ENCODE measurements at places on chromosomes 13 and 19.

DNA sequence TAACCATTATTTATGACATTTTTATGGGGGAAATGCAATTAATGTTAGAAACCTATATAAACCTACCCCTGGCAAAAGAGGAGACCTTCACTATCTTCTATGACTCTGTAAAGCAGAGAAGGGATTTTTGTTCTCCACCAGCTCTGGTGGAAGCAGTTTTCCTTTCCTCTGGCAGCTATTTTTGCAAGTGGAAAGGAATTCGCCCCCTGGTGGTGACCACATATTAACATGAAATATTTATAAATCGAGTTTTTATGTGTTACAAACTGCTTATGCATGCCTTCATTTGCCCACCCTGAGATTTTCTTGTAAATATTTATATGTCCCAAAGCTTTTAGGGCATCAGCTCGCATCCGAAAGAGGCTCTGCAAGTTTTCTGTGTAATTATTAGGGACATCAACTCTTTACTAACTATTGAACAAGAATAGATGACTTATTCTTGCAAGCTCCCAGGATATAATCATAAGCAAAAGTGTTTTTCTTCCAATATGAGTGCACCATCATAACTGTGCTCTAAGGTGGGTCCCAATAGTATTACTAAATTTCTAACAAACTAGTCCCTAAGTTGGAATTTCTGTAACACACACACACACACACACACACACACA, 62.4 kb downstream of the SERTM1 start:
- no peaks in the 10 kb centered on the region for H3K36me3 ChIP-seq
- DNase-seq = peak; percentile 80
- no peak overlapping the region for H3K27ac ChIP-seq

DNA sequence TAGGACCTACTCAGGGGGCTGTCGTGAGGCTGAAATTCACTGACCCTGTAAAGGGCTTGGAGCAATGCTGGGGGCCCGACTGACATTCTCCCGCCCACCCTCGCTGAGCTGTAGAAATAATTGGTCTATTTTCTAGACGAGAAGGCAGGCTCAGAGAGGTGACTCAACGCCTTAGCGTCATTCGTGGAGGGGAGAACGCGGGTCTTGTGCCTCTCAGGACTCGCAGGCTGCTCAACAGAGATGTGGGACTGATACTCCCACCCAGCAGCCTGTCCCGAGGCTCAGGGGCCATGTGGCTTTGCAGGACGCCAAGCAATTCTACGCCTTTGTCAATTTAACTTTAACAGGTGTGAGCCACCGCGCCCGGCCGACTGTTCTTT, 23.6 kb upstream of the ASPDH start:
- no peak overlapping the region for H3K27ac ChIP-seq
- H3K27me3 ChIP-seq = no peaks in the 10 kb centered on the region
- no peak for DNase-seq
- no peaks in the 10 kb centered on the region for H3K4me1 ChIP-seq

DNA sequence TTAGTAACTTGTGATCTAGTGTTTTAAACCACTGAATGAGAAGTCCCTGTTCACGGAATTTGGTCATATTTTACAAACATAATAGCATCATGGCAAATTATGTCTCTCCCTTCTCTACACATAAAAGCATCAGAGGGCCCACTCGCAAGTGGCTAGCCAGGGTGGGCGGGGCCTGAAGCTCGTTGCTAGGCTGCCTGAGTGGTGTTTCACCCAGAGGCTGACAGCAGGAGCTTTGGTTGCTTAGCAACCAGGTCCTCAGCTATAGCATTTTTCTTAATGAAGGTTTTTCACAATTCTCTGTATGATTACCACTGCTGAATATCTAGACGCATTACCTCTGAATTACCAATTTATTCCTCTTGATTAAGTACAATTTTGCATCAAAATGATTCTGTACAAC, 126.5 kb downstream of the NALCN start:
- no peak overlapping the region for H3K27ac ChIP-seq
- no peaks in the 10 kb centered on the region for H3K4me1 ChIP-seq
- H3K36me3 ChIP-seq = no peaks in the 10 kb centered on the region
- no peaks in the 10 kb centered on the region for H3K27me3 ChIP-seq

- peak; percentile 38 for DNase-seq
Observed at GRCh38 chr19:2495130-2495641, 19.3 kb downstream of the GADD45B start.

DNA sequence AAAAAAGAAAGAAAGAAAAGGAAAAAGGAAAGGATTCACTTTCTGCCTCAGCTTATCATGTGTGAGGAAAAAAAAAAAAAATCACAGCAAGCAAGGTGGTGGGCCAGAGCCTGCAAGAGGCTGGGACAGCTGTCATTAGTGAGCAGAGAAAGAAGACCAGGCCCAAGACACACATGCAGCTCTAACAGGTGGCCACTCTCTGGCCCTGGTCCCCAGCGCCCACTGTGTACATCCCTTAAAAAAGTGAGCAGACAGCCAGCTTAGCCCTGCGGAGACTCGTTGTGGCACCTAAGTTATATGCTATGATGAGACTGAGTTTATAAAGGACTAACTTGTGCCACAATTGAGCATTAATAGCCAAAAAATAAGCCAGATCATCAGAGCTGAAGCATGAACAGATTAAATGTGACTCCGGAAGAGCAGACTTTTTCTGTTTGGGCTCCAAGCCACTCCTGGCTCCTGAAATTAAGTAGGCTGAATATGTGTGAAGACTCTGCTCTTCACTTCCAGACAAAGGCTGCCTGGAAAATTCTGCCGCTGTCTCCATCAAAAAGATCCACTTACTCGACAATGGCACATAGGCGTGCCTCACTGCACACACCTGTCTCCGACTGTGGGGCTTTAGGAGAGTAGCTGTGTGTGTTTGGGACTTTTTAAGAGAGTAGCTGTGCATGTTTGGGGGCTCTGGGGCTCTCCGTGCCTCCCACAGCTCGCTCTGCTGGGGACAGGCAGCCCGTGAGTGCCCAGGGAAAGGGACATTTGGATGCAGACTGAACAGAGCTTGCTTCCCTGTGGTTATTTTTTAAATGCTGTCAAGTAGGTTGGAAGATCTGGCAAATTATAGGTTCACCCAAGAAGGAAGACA, 55.0 kb downstream of the LATS2 start:
- peaks cover 2% of the 10 kb centered on the region for H3K4me1 ChIP-seq
- H3K36me3 ChIP-seq = peaks cover 9% of the 10 kb centered on the region
- H3K4me3 ChIP-seq = no peak overlapping the region
- no peak for DNase-seq

- H3K27ac ChIP-seq = no peak overlapping the region
- H3K4me1 ChIP-seq = peaks cover 10% of the 10 kb centered on the region
- no peaks in the 10 kb centered on the region for H3K36me3 ChIP-seq
- DNase-seq = no peak
- H3K27me3 ChIP-seq = no peaks in the 10 kb centered on the region
- H3K4me3 ChIP-seq = no peak overlapping the region
Observed at GRCh38 chr13:44347301-44347700, 26.3 kb upstream of the SERP2 start.

DNA sequence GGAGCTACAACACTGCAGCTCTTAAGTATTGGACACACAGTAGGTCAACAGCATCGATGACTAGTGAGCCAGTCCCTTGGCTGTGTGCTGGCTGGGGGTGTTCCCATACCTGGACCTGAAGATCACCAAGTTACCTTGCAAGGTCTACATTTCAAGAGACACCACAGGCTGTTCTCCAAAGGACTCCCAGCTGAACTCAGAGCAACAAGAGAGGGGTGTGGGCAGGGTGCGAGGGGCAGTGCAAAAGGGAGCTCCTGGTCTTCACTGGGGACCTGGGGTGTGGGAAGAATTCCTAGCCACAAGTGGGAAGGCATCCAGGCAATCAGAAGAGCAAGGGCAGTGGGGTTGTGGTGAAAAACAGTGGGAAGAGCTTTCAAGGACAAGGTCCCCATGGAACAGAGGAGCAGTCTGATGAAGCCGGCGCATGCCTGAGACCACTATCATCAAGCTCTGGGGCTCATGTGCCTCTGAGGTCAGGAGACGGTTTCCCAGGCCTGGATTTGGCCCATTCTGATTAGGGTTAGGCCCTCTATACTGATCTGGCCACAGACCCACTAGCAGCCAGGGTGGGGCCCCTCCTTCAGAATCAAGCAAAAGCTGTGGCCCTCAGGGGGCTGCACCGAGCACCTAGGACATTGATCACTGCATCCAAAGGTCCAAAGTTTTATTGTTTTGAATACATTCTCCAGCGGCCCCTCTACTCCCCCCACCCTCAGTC, 4.7 kb upstream of the GSK3A start:
- peaks cover 35% of the 10 kb centered on the region for H3K36me3 ChIP-seq
- no peaks in the 10 kb centered on the region for H3K27me3 ChIP-seq
- no peak overlapping the region for H3K4me3 ChIP-seq
- no peak for DNase-seq
- no peak overlapping the region for H3K27ac ChIP-seq

- DNase-seq = no peak
- peaks cover 9% of the 10 kb centered on the region for H3K4me1 ChIP-seq
- peaks cover 23% of the 10 kb centered on the region for H3K36me3 ChIP-seq
- no peaks in the 10 kb centered on the region for H3K27me3 ChIP-seq
- H3K27ac ChIP-seq = no peak overlapping the region
- H3K4me3 ChIP-seq = no peak overlapping the region
Observed at GRCh38 chr19:8323781-8324185, 2.5 kb downstream of the RPS28 start.

- H3K4me1 ChIP-seq = no peaks in the 10 kb centered on the region
- DNase-seq = no peak
- H3K27me3 ChIP-seq = no peaks in the 10 kb centered on the region
- H3K27ac ChIP-seq = no peak overlapping the region
- H3K36me3 ChIP-seq = no peaks in the 10 kb centered on the region
- no peak overlapping the region for H3K4me3 ChIP-seq
Observed at GRCh38 chr13:109485136-109485794, 301.1 kb downstream of the IRS2 start.

DNA sequence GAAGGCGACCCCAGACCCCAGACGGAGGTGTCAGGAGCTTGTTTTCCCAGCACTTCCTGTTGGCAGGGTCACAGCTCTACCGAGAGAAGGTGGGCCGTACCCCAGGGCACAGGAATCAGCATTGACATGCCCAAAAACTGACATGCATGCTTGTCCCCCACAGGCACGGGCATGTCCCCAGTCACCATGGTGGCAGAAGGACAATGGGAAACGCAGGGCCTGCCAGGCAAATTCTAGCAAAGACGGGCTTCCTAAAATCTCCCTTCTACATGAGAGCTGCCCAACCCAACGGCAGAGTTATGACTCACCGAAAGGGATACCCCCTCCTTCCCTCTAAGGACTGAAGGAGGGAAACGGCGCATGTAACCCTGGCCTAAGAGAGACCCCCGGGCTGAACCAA, 18.5 kb downstream of the TSHZ3 start:
- no peak for DNase-seq
- peaks cover 12% of the 10 kb centered on the region for H3K4me1 ChIP-seq
- H3K27ac ChIP-seq = no peak overlapping the region
- H3K36me3 ChIP-seq = no peaks in the 10 kb centered on the region
- no peak overlapping the region for H3K4me3 ChIP-seq

GRCh38 chr13:23160638-23161480, 19.9 kb upstream of the SGCG start:
- no peaks in the 10 kb centered on the region for H3K27me3 ChIP-seq
- H3K36me3 ChIP-seq = no peaks in the 10 kb centered on the region
- no peaks in the 10 kb centered on the region for H3K4me1 ChIP-seq
- H3K4me3 ChIP-seq = peak overlapping the region; percentile 72
- DNase-seq = no peak
- no peak overlapping the region for H3K27ac ChIP-seq

GRCh38 chr13:67167420-67167819, 62.7 kb downstream of the PCDH9 start:
- no peak overlapping the region for H3K27ac ChIP-seq
- DNase-seq = no peak
- H3K27me3 ChIP-seq = no peaks in the 10 kb centered on the region
- no peaks in the 10 kb centered on the region for H3K4me1 ChIP-seq
- H3K4me3 ChIP-seq = no peak overlapping the region
- H3K36me3 ChIP-seq = no peaks in the 10 kb centered on the region

DNA sequence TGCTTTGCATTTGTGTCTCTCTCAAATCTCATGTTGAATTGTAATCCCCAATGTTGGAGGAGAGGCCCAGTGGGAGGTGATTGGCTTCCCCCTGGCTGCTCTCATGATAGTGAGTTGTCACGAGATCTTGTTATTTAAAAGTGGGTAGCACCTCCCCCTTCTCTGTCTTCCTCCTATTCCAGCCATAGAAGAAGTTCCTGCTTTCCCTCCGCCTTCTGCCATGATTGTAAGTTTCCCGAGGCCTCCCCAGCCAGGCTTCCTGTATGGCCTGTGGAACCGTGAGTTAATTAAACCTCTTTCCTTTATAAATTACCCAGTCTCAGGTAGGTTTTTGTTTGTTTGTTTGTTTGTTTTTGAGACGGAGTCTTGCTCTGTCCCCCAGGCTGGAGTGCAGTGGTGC, 3.8 kb downstream of the LILRA4 start:
- H3K27me3 ChIP-seq = no peaks in the 10 kb centered on the region
- peak; percentile 7 for DNase-seq
- H3K4me1 ChIP-seq = no peaks in the 10 kb centered on the region
- no peak overlapping the region for H3K4me3 ChIP-seq
- no peak overlapping the region for H3K27ac ChIP-seq
- H3K36me3 ChIP-seq = no peaks in the 10 kb centered on the region

- H3K27me3 ChIP-seq = no peaks in the 10 kb centered on the region
- H3K36me3 ChIP-seq = no peaks in the 10 kb centered on the region
- no peak overlapping the region for H3K27ac ChIP-seq
- DNase-seq = no peak
- no peak overlapping the region for H3K4me3 ChIP-seq
Observed at GRCh38 chr13:73419186-73419585, 360.4 kb downstream of the KLF5 start.

- no peak overlapping the region for H3K27ac ChIP-seq
- H3K4me3 ChIP-seq = no peak overlapping the region
- no peaks in the 10 kb centered on the region for H3K4me1 ChIP-seq
- no peaks in the 10 kb centered on the region for H3K36me3 ChIP-seq
- H3K27me3 ChIP-seq = no peaks in the 10 kb centered on the region
Observed at GRCh38 chr19:5354403-5354802, 13.8 kb upstream of the PTPRS start.

- peaks cover 17% of the 10 kb centered on the region for H3K4me1 ChIP-seq
- H3K4me3 ChIP-seq = no peak overlapping the region
- H3K36me3 ChIP-seq = peaks cover 60% of the 10 kb centered on the region
- no peaks in the 10 kb centered on the region for H3K27me3 ChIP-seq
Observed at GRCh38 chr19:42206871-42207755, 10.4 kb downstream of the DEDD2 start.

DNA sequence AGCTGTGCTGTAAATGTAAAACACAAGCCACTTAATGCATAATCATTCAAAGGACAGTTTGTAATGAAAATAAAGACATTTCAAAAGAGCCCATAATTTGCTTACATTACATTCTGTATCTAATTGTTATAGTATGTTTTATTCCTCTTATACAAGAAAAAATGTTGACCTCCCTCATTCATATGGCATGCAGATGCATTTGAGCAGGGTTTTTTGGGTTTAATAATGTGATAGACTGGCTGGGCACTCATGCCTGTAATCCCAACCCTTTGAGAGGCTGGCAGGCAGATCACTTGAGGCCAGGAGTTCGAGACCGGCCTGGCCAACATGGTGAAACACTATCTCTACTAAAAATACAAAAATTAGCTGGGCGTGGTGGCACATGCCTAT, 11.6 kb upstream of the ARL11 start:
- no peaks in the 10 kb centered on the region for H3K27me3 ChIP-seq
- peaks cover 2% of the 10 kb centered on the region for H3K4me1 ChIP-seq
- no peaks in the 10 kb centered on the region for H3K36me3 ChIP-seq
- DNase-seq = no peak

GRCh38 chr19:30712431-30713337, 340.5 kb downstream of the ZNF536 start:
- H3K4me1 ChIP-seq = peaks cover 7% of the 10 kb centered on the region
- no peaks in the 10 kb centered on the region for H3K36me3 ChIP-seq
- no peak for DNase-seq
- H3K4me3 ChIP-seq = no peak overlapping the region
- no peak overlapping the region for H3K27ac ChIP-seq

GRCh38 chr13:51822106-51822815, 18.3 kb upstream of the DHRS12 start:
- DNase-seq = no peak
- H3K27me3 ChIP-seq = no peaks in the 10 kb centered on the region
- H3K4me3 ChIP-seq = no peak overlapping the region

Measured in trophoblast cell (in vitro differentiated cells and primary cell).